ENCODE measurements at places on chromosomes 7 and 10.

GRCh38 chr10:103557455-103557854 is 64.0 kb downstream of the NEURL1 start:
- no peak for DNase-seq

- DNase-seq, result no peak
Measured at GRCh38 chr10:131666091-131666490, 234.7 kb upstream of the PPP2R2D start.

GRCh38 chr7:135644154-135644553 is 18.2 kb upstream of the STMP1 start:
- DNase-seq, result no peak

DNA sequence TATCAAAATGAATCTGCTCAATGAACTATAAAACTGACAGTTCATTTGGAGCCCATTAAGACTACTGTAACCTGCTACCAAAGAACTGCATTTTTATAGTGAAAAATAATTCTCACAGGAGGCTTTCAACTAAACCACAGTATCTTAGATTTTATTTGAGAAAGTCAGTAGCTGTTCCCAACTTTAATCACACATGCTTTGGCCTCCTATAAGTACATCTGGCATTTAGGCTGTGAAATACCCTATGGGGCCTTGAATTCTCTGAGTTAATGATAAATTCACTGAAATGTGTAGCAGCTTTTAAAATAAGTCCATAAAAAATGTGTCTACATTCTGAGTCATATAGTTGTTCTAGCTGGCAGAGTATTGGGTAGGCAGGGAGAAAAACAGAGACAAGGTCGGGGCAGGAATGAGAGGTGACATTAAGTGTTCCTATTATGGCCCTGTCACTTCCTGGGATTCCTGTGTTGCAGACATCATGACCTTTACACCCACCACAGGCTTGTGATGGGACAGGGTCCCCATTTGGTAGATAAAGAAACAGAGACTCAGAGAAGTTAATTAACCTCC is 588.8 kb downstream of the REEP3 start:
- DNase-seq, result no peak

DNA sequence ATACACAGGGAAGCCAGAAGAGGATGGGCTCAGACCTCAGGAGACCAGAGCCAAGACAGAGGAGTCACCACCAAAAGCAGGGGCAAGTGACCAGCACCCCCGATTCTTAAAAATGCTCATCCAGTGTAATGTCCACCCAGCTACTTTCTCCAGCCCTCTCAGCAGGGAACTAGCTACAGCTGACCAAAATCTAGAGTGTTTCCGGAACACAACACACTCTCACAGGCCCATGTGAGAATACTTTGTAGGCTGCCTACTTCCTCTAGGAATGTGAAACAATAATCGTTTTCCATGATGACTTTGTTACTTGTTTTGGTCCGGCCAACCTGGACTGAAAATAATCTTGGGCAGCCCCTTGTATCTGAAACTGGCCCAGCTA is 14.5 kb downstream of the PSAP start:
- no peak for DNase-seq

DNA sequence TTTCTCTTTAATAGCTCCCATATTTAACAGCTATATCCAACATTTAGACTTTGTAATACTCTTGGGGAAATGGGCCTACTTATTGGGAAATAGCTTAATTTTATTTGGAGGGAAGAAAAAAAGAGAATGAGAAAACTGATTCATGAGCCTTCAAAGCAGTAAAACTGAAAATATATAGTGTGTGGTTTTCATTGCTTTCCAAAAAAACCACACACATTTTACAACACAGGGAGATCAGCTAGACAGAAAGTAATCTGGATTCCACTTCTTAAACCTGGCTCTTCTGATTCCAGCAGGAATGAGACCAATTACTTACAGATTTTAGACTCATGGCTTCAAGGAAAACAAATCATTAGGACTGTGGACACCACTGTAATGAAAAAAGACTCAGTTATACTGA is 48.7 kb downstream of the CH25H start:
- DNase-seq, result no peak

DNA sequence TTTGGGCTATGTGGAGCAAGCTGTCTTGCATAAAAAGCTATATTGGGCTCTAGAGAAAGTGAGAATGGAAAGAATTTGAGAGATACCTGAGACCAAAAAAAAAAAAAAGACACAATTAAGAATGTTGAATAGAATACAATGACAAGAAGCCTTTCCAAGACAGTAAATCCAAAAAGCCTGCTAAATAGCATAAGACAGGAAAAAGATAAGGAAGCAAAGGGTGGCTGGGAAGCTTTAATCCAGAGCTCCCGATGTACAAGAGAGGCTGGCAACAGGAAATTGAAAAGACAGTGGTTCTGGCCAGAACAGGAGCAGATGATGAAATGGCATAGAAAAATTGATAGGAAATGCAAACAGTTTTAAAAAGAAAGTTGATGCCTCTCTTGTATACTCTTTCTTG is 174.9 kb downstream of the CACNA2D1 start:
- DNase-seq, result no peak

GRCh38 chr7:93935102-93935501 is 13.6 kb downstream of the GNG11 start:
- DNase-seq, result no peak

GRCh38 chr7:119931230-119931824 is 341.6 kb upstream of the KCND2 start:
- no peak for DNase-seq

DNA sequence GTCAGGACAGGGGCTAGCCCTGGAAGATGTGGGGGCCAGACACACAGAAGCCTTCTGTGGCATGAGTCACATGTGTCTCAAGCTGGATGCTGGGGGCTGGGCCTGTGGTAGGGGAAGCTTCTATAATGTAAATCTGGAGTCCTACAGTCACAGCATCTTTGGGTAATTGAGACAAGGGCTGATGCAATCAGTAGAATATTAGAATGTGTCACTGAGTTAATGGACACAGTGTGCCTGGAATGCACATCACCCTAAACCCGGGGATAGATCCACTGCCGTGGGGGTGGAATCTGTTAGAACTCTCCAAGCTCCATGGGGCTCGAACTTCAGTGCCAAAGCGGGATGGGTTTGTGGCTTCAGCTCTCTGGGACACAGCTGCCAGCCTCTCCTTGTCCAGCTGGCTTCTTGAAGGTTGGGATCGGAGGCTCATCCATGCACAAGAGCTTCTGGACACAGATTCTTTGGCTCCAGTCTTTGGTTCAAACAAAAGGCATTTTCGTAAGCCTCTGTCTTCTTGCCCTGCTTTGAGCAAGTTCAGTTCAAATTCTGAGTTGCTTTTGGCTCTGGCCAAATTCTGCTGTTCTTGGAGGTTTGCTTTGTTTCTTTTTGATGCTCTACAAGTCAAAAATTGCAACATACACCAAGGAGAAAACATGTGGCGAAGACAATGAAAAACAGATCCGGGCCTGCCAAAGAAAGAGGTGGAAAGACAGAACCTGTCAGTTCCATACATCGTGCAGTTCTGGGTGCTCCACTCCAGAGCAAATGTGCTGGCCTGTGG is 194.8 kb upstream of the ZNF32 start:
- no peak for DNase-seq

DNA sequence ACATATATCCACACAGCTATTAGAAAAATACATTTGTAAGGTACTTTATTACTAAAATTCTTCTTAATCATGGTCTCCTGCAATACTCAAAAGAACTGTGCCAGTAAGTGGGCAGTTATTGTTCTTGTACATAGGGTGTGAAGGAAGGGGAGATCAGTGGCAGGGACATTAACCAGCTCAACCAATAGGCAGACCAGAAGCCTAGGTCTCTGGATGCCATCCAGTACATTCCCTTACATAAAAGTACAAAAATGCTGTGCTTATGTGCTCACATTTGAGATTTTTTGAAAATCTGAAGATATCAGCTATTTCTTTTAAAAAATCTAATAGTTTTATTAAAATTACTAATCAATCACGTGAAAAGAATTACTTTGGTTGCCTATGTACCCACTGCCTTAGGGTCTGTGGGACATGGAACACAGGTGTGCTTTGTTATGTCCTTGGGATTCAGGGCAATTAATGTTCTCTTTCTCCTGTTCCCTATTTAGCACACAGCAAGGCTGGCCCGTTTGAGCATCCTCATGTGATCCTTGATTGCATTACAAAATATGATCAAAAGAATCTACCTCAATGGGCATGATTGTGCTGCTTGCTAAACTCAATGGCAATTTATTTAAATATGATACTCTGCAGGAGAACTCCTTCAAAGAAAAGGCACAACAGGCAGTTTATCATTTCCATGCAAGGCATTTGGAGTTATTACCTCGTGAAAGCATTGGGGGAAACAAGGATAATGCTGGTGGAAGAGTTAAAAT is 22.7 kb downstream of the TWIST1 start:
- no peak for DNase-seq

DNA sequence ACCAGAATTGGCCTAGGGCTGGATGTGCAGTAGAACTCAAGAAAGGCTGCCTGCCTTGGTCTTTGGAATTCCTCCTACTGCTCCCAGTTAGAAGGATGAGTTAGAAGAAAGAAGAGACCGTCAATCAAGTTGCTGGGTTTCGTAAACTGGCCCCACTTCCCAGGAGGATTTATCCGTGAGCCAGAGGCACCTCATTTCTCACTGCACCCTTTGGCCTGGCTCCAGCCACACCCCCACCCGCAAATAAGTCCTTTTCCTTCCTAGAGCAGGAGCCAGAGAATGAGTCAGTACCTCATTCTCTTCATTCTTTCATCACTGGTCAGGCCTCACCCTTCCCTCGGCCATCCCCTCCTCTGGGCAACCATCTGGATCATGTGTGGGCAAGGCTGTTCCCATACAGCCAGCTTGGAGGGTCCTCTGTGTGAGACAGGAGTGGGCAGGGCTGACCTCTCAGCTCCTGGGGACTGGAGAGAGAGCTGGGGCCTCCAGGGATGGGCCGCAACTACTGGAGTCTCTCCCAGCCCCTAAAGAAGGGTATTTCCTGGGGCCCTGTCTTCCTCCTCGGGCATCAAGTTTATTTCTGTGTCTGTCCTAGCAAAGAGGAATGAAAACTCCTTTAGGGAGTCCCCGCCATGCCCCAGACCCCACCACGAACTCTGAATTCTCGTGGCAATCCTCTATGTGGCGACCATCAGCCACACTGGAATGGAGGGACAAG is 87.2 kb upstream of the DUSP5 start:
- no peak for DNase-seq

GRCh38 chr10:9608602-9609001 is 1409.1 kb upstream of the CELF2 start:
- DNase-seq, result no peak

DNA sequence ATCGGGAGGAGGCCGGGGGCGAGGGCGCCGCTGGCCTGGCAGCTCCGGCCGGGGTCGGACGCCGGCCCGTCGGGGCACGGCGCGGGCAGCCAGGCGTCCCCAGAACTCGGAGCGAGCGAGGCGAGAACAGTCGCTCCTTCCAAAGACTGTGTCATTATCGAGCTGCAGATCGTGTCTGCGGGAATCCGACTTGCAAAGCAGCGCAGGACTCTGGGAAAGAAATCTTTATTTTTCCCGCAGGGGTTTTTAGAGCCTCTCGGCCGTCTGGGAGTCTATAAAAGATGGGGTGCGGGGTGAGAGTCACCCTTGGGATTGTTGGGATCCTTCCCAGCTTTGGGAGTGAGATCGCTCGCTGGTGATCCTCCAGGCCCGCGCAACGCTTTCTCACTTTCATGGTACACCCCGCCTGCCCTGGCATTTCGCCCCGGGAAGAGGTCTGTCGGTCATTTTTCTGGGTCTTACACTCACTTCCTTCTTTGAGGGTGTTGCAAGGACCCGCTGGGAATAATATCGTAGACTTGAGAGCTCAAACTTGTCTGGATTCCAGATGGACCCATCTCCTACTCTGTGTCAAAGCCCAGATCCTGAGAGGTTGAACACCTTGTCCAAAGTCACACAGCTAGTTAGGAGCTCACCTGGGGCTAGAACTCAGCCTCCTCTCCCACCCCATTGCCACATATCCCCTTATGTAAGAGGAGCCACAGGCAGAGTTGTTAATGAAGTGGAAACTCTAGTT is 1.0 kb downstream of the UBTD1 start:
- no peak for DNase-seq

- DNase-seq, result no peak
Measured at GRCh38 chr7:69747144-69747543, 148.9 kb downstream of the AUTS2 start.

DNA sequence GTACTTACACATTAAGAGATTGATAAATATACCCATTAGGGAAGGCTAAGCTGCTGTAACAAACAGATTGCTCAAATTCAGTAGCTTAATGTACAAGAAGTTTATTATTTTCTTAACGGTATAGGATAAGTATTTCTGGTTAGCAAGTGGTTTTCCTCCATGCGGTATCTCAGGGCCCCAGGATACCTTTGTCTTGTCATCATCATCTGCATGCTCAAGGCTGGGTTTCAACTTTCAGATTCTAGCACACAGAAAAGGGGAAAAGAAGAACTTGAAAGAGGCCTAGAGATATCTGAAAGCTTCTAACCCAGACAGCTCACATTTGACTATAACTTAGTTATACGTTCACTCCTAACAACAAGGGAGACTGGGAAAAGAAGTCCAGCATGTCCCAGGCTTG is 11.8 kb upstream of the GALNT17 start:
- DNase-seq, result no peak

DNA sequence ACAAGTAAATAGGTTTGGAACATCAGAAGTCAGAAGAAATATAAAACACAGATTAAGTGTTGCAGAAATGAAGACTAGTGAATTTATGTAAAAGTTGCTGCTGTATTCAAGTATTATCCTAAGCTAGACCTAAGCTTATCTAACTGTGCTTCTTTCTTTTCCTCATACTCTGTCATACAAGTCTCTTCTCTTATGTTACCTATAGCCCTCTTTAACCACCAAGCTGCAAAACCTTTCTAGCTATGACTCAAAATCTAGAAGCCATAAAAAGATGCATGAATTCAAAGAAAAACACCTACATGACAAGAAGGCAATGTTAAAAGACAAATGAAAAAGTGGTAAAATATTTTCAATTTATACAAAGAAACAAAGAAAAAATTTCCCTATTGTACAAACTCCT is 23.0 kb downstream of the DENND11 start:
- DNase-seq, result no peak

- DNase-seq, result no peak
Measured at GRCh38 chr7:102082693-102083368, 203.8 kb upstream of the SH2B2 start.

DNA sequence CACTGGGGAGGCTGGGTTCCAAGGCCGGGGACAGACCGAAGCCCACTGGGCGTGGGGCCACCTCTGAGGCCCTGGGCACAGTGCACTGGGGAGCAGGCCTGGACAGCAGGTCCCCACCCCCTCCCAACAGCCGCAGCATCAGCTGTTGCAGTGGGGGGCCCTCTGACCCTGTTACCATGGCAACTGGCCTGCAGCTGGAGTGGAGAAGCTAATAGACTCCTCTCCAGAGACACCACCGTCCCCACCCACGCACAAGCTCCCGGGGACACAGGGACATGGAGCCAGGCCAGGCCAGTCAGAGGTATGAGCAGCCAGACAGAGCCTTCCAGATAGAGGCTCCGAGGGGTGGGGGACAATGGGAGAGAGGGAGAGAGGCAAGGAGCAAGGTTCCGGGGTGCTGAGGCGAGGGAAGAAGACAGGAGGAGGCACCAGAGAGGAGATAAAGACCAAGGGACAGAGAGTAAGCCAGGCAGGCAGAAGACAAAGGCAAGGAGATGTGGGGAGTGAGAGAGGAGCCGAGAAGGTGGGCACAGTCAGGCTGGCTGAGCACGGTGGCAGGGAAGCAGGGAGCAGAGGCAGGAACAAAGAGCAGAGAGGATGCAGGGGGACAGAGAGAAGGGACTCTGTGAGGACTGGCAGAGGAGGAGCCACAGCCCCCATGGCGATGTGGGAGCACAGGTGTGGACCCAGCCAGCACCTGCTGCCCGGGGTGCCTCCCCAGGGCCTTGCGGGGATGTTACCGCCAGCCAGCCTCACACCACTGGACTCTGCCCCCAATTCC is 6.7 kb downstream of the KCNH2 start:
- no peak for DNase-seq

GRCh38 chr7:2710286-2710655 is 22.3 kb downstream of the AMZ1 start:
- DNase-seq, result no peak

Data from H9 (cell line).